ENCODE measurements at places on chromosomes 2 and 18.
A peak's percentile ranks its signal among the peaks of the same experiment; 100 is the strongest.

- DNase-seq: no peak
Observed at GRCh38 chr2:99651930-99652670, 162.3 kb upstream of the REV1 start.

DNA sequence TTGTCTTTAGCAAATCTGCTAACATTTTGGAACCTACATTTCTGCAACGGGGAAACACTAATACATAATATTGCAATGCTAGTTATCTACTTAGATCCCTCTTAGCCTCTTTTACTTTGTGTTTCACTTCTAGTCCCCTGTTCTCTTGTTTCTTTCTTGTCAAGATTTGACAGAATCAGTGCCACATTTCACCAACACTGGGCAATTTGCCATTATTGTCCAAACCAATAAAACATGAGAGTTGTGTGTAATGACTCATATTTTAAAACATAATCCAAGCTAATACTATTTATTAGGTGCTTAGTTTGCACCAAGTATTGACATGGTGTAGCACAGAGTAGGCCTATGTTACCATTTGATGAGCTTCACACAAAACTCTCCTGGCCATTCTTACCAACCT, 33.7 kb upstream of the ACVR1C start:
- no peak for DNase-seq

DNA sequence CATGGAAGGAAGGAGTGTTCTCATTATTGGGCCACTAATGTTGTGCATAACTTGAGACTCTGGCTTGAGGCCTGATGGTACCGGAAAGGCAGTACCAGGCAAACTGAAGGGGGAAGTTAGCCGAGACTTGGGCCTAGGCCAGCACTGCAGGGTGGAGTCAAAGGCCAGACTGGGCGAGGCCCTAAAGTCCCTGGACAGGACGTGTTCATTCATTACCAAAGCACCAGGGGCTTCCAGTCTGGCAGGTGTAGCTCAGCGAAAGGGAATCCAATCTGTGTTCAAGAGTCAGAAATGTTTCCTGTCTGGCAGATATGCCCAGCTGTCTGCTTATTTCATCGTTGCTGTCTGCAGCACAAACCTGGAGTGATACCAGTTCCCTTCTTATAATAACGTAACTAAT, 4.7 kb upstream of the ITSN2 start:
- no peak for DNase-seq

DNA sequence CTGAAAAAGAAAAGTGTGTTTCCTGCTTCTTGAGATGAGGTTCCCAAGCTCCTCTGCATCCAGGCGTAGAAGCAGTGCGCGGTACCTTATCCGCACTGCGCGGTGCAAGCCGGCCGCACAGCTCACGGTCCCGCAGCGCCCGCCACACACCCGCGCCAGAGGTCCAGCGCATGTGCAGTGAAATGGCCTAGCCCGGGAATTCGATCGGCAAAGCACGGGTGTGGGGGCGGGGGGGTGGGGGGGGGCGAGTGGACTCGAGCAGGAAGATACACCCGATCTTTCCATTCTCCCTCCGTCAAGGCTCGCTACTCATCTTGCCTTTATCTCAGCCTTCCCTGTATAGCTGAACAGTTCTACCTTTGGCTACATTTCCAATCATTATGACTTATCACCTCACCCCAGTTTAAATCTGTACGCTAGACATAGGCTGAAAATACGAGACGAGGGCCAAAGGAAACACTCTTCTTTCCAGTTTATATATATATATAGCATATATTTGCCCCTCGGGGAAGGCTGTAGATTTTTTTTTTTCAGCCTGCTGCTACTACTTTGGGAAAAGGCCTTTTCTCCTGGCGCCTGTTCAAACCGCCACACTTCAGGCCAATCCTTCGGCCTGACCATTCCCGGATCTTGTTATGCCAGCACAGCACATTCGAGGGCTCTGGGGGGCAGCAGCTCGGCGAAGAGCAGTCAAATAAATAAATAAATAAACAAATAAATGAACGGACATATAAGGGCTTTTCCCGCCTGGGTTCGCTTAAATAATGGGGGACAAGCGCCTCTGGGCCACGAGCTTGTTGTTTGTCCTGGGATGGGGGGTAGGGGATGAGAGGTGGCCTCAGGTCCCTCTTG, 10.4 kb downstream of the HOXD8 start:
- no peak for DNase-seq

DNA sequence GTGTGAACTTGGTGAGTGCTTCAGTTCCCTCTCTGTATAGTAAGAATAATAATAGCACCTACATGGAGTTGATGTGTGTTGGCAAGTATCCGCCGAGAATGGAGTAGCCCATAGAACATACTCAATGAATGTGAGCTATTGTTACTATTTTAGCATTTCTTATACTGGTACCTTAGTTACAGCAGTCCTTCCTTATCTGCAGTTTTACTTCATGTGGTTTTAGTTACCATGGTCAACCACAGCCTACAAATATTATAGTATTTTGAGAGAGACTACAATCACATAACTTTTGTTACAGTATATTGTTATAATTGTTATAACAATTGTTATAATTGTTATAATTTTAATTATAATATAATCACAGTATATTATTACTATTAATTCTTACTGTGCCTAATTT, 152.5 kb upstream of the RASGRP3 start:
- no peak for DNase-seq

DNA sequence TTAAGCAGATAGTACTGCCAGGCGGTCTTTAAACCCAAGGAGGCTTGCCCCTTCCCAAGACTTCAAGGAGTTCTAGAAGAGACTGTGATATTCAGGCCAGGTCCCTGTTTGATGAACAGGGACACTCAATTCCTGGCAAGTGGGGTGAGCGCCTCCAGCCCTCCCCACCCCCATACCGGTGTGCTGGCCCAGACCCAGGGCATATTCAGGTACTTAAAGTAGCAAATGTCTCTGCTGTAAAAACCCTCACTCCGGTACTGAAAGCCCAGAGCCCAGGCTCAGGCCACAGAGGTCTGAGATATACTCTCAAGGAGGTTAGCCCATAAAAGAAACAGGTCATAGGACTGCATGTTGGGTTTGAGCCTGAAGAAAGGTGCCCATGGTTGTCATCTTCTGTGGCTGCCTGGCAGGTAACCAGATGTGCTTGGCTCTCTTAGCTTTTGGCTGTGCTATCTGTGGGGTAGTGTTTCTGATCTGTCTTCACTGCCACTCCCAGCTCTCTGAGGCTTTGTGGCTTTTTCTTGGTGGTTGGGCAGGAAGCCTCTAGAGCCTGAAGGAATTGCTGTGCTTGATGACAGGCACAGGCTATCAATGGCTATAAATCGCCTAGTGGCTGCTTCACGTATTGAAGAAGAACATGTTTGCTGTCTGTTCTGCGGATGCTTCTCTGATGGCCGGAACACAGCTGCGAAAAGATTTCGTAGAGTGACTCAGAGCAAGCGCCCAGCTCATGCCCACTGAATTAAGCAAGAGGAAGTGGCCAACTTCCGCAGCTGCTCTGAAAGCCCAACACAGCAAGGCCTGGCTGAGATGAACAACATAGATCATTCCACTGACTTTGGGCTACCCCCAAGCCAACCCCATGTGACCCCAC, 63.3 kb upstream of the ALPP start:
- peak; percentile 98 for DNase-seq

DNA sequence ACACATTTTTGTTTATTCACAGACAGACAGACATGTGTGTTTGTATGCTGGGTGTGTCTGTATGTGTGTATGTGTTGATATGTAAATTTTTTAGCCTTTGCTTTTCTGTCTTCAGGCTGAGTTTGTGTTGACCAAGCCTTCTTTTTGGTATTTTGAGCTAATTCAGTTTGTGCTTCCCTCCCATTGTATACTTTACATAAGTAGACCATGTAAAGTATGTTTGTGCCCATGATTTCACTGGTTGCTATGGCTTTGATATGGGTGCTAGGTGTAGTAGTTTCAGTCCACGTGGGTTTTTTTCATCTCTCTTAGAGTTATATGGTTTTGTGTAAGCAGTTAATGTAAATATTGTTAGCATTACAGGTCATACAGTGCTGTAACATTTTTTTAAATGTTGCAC, 129.4 kb upstream of the EPC2 start:
- DNase-seq: no peak

DNA sequence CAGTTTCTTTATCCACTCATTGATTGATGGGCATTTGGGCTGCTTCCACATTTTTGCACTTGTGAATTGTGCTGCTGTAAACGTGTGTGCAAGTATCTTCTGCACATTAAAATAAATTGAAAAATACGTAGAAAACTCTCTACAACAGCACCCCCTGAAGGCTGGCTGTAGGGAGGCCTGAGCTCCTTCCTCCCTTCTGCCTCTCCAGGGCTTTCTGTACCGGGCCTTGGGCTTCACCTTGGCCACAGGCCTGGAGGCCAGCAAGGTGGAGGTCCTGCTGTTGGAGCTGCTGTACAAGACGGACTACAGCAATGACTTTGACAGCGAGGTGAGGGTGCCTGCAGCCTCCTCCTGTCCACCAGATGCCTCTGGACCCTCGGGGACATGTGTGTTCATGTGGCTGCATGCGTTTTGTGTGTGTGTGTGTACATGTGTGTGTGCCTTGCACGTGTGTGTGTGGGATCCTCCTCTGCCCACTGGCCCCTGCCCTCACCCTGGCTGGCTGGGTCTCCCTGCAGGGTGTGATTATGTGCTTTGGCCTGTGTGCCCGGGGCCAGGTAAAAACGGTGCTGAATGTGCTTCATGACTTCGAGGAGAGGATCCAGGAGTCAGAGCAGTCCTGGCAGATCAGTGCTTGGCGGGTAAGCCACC, 29.2 kb downstream of the MROH2A start:
- DNase-seq: no peak

DNA sequence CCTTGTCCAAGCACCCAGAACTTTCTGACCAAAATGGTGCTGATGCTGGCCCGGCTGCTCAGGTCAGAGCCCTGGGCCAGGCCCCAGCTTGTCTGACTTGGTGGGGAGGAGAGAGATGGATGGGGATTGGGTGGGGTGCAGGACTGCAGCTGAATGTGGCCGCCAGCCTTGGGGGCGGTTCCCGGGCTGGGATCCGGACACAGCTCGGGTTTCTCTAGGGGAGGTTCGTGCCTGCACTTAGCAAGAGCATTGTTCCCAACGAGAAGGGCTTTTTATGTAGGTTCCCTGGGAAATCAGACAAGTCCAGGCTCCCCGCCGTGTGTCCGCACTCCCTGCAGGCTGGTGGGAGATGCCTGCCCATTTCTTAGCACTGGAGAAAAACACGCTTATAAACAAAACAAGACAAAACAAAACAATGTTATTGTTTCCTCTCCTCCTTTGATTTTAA, 50.5 kb upstream of the HS6ST1 start:
- DNase-seq: no peak

- DNase-seq: no peak
Observed at GRCh38 chr2:157291018-157291417, 33.5 kb downstream of the GALNT5 start.

- no peak for DNase-seq
Observed at GRCh38 chr2:79833235-79833878, 320.5 kb downstream of the CTNNA2 start.

GRCh38 chr18:48777744-48778116, 173.0 kb downstream of the SMAD7 start:
- no peak for DNase-seq

DNA sequence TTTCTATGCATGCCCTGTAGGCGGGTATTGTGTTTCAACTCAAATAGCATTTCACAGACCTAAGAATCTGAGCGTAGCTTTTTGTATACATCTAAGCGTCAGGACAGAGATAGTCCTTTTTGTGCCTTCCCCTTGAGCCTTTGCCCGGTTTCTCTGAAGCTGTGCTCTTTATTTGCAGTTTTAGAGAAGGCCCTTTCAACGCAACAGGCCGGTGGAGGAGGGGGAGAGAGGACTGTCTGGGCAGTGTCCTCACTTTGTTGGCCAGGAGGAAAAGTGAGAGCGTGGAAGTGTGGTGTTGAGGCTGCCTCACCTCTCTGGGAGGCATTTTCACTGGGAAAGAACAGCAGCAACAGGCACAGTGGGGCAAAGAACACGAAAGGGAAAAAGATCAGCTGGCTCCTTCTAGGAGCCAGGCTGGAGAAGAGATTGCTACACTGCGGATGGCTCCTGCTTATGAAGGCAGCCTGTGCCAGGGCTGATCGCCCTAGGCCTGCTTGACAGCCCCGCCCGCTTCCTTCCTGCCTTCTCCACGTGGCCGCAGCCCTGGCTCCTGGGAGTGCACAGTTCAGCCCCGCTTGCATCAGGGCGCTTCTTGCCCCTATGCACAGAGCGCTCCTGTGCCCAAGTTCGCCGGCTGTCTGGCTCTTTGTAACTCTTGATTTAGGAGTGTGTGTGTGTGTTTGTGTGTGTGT, 195.6 kb upstream of the POU3F3 start:
- peak; percentile 24 for DNase-seq

- no peak for DNase-seq
Observed at GRCh38 chr2:85269959-85270358, 57.8 kb downstream of the TGOLN2 start.

DNA sequence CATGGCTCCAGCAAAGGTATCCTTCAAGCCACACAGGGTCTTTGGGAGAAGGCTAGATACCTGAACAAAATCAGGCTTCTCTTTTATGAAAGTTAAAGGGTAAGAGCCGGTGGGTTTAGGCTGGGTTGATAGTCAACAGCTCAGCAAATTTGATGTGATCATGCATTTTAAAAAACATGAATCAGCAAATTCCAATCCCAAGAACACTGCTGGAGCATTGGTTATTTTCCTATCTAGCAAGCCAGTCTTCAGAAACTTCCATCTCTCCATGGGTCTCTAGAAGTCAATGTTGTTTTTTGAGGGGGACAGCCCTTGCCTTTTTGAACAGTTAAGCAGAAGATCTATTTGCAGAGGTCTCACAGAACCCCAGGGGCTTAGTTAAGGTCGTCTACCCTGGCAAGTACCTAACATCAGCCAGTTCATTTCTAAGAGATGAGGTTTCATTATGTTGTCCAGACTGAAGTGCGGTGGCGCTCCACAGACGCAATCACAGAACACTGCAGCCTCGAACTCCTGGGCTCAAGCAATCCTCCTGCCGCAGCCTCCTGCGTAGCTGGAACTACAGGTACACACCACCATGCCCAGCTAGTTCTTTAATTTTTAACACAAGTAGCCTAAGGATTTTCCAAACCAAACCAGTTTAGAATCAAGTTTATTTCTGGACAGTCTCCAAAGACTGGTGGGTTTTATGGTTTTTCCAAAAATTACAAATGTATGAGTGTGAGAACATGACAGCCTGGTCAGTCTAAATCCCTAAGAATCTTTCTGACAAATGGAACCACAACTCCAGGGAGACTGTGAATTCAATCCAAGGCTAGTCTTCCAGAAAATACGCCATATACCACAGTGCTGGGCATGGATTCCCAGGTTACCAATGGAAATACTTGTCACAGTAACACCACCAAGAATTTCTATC, 4.1 kb upstream of the ZCCHC2 start:
- DNase-seq: no peak

- DNase-seq: no peak
Observed at GRCh38 chr2:236670235-236670620, 100.6 kb downstream of the ACKR3 start.

GRCh38 chr2:42196403-42197267, 27.5 kb downstream of the EML4 start:
- DNase-seq: peak; percentile 18

- DNase-seq: no peak
Observed at GRCh38 chr2:52294628-52295027, 1262.7 kb upstream of the NRXN1 start.
